ENCODE measurements at places on chromosomes 7 and 10.

DNA sequence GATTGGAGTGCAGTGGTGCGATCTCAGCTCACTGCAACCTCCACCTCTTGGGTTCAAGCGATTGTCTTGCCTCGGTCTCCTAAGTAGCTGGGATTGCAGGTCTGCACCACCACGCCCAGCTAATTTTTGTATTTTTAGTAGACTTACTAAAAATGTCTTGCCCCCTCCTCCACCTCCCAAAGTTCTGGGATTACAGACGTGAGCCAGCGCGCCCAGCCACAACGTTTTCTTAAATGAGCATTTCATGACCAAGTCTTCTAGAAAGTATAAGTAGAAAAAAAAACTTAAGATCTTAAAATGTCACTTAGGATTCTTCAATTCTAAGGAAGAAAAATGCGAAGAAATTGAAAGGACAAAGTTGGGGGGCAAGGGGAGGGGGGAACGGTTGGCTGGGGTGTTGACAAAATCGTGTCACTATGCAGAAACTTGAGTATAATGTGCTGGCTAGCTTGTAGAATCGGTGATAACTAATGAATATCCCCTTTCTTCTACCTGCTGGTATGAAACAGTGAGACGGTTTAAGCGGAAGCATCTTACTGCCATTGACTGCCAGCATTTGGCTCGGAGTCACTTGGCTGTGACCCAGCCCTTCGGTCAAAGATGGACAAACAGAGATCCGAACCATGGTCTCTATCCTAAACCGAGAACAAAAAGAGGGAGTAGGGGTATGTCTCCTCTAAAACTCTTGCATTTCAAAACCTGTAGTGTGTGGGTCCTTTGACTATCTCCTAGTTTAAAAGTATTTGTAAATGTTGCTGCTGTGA, 12.7 kb downstream of the FBH1 start:
- H3K27me3 ChIP-seq: no peaks in the 10 kb centered on the region
- DNase-seq: no peak
- H3K36me3 ChIP-seq: peaks cover 22% of the 10 kb centered on the region
- H3K4me3 ChIP-seq: no peak overlapping the region
- H3K4me1 ChIP-seq: no peaks in the 10 kb centered on the region
- no peak overlapping the region for H3K27ac ChIP-seq

- H3K4me1 ChIP-seq: no peaks in the 10 kb centered on the region
- no peak for DNase-seq
- H3K27me3 ChIP-seq: no peaks in the 10 kb centered on the region
- H3K4me3 ChIP-seq: no peak overlapping the region
- H3K36me3 ChIP-seq: no peaks in the 10 kb centered on the region
Measured at GRCh38 chr7:12291870-12292269, 80.8 kb downstream of the TMEM106B start.

- H3K27me3 ChIP-seq: no peaks in the 10 kb centered on the region
- no peak overlapping the region for H3K4me3 ChIP-seq
- no peaks in the 10 kb centered on the region for H3K36me3 ChIP-seq
- H3K4me1 ChIP-seq: no peaks in the 10 kb centered on the region
- no peak overlapping the region for H3K27ac ChIP-seq
Measured at GRCh38 chr10:71312811-71313789, 6.0 kb upstream of the SLC29A3 start.

DNA sequence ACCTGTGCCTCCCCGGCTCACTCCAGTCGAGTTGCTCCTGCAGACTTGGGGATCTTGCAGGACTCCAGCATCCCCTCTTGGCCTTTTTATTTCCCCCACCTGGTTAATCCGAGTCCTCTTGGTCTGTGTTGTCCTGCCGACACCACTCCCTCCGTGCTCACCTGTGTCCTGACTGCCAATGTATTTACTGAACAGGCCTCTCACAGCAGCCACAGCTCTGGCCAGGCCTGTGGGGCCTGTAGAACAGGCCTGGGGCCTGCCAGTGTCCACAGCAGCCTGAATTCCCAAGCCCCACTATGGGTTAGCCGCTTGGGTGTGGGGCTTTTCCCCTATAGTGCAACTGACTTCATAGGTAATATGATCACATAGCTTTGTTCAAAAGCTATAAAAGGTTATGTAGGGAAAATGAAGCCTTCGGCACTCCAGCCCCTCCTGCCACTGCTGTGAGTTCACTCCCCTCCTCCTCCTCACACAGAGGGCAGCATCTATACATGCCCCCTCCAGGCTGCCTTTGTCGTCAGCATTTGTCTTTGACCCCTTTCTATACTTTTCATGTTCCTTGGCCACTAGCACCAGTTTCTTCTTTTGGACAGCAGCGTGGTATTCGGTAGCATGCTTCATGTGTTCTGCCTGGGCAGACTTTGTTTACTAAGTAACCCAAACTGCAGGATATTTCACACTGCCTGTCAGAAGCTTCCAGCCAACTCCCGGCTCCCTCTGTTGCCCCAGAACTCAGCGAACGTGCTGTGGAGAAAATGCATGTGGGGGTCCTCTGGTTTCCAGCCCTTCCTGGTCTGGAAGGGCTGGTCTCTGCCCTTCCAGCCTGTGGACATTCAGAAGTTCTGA, 46.1 kb downstream of the ZNF467 start:
- no peak for DNase-seq
- no peaks in the 10 kb centered on the region for H3K4me1 ChIP-seq
- no peaks in the 10 kb centered on the region for H3K27me3 ChIP-seq

GRCh38 chr7:150568714-150569113, 1.5 kb downstream of the GIMAP4 start:
- DNase-seq: no peak
- H3K4me1 ChIP-seq: no peaks in the 10 kb centered on the region
- no peak overlapping the region for H3K27ac ChIP-seq
- peak overlapping the region; percentile 40 for H3K4me3 ChIP-seq

DNA sequence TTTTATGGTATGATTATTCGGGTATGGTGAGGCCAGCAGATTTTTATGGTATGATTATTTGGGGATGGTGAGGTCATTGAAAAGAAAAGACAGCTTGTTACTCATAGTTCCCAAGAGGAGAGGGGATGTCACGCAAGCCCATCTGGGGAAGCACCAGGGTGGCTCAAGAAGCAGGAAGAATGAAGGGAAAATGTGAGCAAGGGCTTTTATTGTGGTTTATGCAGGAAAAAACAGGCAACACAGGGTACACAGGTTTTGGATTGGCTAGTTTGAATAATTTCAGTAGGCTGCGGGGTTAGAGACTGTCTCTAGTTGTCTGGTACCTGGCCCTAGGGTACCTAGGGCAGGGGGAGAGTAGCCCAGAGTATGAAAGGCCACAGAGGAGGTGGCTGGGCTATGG, 26.8 kb upstream of the DGKI start:
- no peak overlapping the region for H3K27ac ChIP-seq
- H3K27me3 ChIP-seq: no peaks in the 10 kb centered on the region
- DNase-seq: no peak
- H3K4me1 ChIP-seq: no peaks in the 10 kb centered on the region

DNA sequence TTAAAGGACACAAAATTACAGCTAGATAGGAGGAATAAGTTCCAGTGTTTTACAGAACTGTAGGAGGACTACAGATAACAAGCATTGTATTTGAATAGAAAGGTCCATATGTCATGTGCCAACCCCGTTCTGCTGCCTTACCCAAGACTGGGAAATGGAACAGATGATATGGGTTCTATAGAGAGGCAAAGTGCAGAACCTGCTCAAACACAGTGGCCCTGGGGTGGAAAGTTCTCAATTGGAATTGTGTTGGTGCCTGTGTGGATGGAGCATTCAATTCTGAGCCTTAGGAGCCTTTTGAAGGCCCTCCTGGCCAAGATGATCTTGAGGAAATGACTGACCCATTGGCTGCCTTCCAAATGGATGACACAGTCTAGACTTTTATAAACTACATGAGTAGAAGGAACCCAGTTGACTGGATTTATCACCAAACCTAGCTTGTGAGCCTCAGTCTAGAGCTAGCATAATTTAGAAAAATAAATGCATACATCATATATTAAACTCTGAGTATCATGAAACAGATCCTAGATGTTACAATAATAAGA, 4.1 kb upstream of the PRSS1 start:
- no peak for DNase-seq
- peaks cover 19% of the 10 kb centered on the region for H3K4me1 ChIP-seq
- H3K36me3 ChIP-seq: no peaks in the 10 kb centered on the region
- H3K27ac ChIP-seq: no peak overlapping the region

Measured in thymus (tissue), 14 donors.